NCI-H446 (cell line): ENCODE measurements at places on chromosomes 5 and 9.
A peak's percentile ranks its signal among the peaks of the same experiment; 100 is the strongest.

GRCh38 chr5:79576606-79577289, 35.5 kb upstream of the TENT2 start:
- DNase-seq = no peak

DNA sequence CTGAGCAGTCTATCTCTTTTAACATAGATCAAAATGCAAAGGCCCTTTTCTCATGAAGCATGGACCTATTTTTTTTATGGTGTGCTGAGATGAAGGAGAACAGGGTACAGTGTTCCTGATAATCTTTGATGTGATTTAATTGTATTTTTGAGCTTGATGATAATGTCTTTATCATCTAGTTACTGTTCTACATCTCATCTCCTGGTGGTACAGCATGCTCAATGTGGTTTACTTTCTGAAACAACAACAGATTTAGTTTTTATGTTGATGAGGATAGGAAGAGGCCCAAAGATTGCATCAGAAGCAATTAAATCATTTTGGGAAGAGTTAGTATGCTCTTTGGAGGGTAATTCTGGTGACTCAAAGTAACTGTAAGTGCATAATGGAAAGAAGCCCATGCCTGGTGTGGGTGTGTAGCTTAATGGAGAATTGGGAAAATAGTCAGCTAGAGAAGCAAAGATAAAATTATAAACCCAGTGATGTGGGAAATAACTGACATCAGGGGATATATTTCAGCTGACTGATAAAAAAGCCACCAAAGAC, 123.0 kb upstream of the KCNN2 start:
- DNase-seq = no peak

- no peak for DNase-seq
Observed at GRCh38 chr9:37554318-37554717, 21.9 kb downstream of the FBXO10 start.

DNA sequence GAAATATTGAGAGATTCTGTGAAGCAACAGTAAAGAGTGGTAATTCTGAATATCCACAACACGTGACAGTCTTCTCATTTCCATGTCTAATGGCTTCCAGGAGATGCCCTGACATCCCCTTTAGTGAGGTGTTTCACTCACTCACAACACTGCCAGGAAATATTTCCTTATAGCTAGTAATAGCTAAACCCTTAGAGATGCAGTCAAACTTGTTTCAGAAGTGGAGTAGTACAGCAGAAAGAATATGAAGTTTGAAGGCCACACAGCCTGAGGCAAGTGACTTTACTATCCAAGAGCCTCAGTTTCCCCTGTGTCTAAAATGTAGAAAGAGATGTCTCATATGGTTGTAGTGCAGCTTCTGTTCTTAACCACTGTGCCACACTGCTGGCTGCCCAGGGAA, 139.2 kb downstream of the CDK5RAP2 start:
- no peak for DNase-seq

- peak; percentile 80 for DNase-seq
Observed at GRCh38 chr9:6944093-6944551, 186.3 kb downstream of the KDM4C start.

- no peak for DNase-seq
Observed at GRCh38 chr5:34666392-34667080, 10.4 kb downstream of the RAI14 start.

GRCh38 chr9:23754551-23754950, 71.5 kb downstream of the ELAVL2 start:
- no peak for DNase-seq

- DNase-seq = no peak
Observed at GRCh38 chr9:90641086-90641485, 1.5 kb downstream of the DIRAS2 start.

- DNase-seq = peak; percentile 5
Observed at GRCh38 chr5:149448831-149449714, 70.0 kb upstream of the IL17B start.

DNA sequence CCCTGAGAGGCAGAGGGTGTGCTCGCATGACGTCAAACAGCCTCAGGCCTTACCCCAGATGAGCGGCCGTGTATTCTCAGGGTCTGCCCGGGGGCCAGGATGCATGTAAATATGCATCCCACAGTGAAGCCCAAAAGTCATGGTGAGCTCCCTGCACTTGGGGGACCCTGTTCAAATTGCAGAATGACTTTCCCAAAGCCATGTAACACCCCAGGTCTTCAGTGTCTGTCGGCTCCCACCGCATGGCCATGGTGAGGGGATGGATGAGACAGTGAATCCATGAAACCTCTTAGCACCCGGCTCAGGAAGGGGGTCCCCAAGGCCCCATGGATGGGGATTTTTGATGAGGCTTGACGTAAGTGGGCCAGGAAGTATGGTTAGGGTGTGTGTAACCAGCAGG, 9.3 kb upstream of the COL5A1 start:
- DNase-seq = no peak

- no peak for DNase-seq
Observed at GRCh38 chr9:4866239-4866969, 73.7 kb downstream of the RCL1 start.

- no peak for DNase-seq
Observed at GRCh38 chr5:129724222-129724621, 23.7 kb upstream of the MINAR2 start.

GRCh38 chr5:173970878-173971650, 17.9 kb upstream of the C5orf47 start:
- no peak for DNase-seq

DNA sequence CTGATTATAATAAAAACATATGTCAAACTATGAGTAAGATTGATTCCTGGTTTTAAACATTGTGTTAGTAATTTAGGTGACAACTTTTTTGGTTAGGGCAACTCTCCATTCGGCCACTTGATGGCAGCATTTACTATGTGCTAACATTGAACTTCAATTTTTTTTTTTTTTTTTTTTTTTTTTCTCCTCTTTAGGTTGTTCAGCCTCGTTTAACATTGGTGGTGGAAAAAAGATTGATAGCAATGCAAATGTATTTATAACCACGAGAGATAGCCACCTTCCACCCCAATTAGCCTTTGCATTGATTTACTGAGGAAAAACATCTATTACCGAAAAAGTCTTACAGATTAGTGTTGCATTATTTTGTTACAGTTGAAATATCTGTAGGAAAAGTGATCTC, 159.1 kb downstream of the CSNK1G3 start:
- DNase-seq = peak; percentile 7

DNA sequence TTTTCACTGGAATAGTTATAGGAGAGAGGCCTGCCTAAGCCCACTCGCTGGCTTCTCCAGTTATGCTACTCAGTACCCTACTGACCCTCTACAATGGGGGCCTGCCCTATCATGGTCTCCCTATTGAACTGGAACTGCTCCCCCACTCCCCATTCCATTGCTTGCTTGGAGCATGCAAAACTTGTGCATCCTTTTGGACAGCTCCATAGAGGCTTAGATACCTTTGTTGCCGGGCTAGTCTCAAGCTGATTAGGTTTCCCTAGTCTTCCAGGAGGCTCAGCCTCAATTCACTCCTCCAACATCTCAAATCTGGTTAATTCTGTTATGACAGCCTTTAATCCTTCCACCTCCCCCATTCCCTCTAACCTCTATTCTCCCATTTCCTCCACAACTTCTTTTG, 39.9 kb downstream of the KIF24 start:
- no peak for DNase-seq

GRCh38 chr5:160500786-160501779, 79.4 kb downstream of the PTTG1 start:
- no peak for DNase-seq

GRCh38 chr9:121204611-121205010, 2.9 kb upstream of the RAB14 start:
- no peak for DNase-seq

- DNase-seq = no peak
Observed at GRCh38 chr9:95055851-95056551, 261.5 kb downstream of the FANCC start.

DNA sequence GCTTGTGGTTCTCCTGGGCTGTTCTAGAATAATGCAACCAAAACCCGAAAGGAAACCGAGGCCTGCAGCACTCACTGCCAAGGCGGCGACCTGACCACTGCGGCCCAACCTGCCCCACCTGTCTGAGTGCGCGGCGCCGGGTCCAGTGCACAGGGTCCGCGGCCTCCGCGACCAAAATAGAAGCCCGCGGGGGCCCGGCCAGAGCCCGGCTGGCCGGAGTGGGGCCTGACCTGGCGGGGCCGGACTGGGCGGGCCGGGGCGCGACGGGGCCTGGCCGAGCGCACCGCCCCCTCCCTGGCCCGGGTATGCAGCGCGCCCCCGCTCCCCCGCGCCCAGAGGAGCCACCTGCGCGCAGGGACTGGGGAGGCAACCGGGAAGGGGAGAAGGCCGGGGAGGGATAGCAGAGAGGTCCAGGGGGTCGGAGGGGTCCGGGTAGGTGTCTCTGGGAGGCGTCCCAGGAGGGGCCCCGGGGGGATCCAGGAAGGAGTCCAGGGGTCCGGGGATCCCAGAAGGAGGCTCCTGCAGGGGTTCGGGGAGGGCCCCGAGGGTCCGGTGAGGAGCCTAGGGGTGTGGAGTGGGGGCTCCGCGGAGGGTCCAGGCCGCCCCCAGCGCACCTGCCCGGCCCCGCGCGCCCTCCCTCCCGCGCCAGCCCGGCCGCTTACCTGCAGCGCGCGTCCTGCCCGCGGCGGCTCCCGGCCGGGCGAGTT, 503 bp downstream of the SEMA4D start:
- DNase-seq = no peak

DNA sequence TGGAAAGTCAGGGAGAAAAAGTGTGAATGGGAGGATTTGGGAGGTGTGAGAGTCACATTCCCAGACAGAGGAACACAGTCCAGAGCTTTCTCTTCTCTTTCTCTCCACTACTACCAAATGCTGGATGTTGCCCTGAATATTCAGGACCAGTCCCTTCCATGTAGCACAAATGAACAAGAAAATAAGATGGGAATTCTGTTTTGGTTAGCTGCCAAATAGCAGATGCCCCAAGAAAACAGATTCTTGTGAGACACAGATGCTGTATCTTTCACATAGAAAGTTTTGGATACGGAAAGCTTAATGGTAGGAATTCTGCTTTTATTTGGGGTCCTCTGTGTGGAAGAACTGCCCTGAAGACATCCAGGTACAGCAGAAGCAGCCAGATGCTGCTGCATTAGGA, 37.8 kb downstream of the PRLR start:
- no peak for DNase-seq

DNA sequence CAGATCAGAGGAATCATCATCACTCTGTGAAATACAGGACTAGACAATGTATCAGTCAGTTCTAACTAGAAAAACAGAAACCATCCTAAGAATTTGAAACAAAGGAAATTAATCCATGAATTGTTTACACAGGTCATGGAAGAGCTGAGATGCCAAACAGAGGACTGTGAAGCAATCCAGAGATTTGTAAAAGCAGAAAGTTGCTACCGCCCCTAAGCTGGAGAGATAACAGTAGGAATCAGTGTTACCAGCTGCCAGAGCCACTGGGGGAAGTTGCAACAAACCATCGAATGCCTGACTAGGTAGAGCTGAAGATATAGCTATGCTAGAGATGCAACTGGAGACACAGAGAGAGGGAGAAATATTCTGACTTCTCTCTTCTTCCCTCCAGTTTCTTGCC, 10.4 kb upstream of the MIER3 start:
- DNase-seq = no peak

DNA sequence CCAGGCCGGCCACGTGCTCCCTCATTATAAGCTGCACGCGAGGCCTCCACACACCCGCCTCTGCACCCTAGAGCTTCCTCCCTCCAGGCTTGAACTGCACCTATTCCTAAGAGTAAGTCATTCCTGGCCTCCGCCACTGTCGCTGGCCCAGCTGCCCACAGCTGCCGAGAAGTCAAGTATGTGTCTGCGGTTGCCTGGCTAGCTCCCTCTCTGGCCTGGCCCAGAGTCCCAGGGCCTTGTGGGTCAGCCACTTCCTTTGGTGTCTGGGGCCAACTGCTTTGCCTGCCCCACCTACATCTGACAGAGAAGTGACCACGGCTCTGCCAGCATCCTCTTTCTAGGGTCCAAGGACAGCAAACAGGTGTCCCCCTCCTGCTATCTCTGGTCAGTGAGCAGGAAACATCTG, 18.3 kb downstream of the ABO start:
- no peak for DNase-seq

GRCh38 chr5:179221196-179221876, 123.9 kb downstream of the ADAMTS2 start:
- no peak for DNase-seq

DNA sequence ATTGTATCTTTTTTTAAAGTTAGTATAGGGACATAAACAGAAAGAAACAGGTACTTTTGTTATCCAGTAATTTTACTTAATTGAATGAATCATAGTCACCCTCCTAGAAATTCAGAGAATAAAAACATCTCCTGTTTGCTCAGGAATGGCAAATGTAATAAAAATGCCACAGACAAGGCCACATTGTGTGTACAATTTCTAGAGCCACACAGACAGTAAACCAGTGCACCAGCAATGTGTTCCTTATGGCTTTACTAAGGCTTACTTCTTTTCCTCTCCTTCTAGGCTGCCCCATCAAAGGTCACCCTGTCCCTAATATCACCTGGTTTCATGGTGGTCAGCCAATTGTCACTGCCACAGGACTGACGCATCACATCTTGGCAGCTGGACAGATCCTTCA, 145.5 kb downstream of the SAXO1 start:
- no peak for DNase-seq

GRCh38 chr5:27266184-27266583, 227.8 kb upstream of the CDH9 start:
- no peak for DNase-seq

GRCh38 chr9:78566948-78567675, 270.2 kb downstream of the PSAT1 start:
- no peak for DNase-seq

DNA sequence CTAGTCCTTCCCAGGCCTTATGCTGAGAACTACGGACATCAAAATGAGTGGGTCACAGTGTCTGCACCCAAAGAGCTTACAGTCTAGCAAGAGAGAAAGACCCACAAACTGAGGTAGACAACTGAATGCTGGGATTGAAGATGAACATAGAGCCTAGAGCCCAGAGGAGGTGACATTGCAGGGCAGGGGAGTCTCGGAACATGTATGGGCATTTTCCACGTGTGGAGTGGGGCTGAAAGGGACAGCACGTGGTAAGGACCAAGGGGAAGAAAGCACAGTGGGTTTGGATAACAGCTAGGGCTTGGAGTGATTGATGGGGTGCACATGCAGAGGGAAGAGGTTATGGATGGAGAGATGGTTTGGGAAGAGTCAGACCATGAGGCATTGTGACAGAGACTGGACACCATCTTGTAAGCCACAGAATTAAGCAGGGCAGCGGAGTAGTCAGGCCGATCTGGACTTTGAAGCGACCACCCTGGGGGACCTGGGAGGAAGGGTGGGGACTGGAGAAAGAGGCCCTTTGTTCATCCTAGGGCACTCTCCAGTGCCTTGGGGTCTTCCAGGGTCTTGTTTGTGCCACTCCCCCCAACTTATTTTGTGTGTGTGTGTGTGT, 47.5 kb upstream of the SH3PXD2B start:
- no peak for DNase-seq

GRCh38 chr5:175733017-175733416, 75.1 kb downstream of the HRH2 start:
- no peak for DNase-seq
